ENCODE measurements at places on chromosomes 2 and 18. TPM values are rescaled to one million over a fixed set of nuclear protein-coding genes. Genes with fewer than 3 reads are reported as not detected.

TUBA4B gene
- total RNA-seq, result not detected

GAREM1 gene
- 9.8 TPM for total RNA-seq

REG1B gene
- 3.4 TPM for total RNA-seq

CROCC2 gene
- total RNA-seq, result 0.09 TPM

ADRA2B gene
- total RNA-seq, result 7.1 TPM

IL1F10 gene
- not detected for total RNA-seq

RGPD4 gene
- total RNA-seq, result not detected

DNA sequence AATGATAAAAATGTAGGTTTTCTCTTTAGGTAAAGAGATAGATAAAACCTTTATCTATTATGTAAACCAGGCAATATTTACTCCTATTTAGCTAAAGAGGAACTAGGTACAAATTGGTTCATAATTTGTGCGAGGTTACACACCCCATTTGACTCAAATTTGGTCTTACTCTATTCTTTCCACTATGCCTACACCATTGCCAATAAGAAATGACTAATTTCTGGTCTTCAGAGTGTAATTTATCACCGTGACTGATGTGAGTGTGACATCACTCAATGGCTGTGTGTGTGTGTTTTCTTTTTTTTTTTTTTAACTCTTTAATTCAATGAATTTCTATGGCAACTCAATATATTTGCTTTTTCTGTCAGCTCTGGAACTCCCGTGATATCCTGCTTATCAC lies 955.8 kb downstream of the TDRD15 start:
- no peak for DNase-seq

GRCh38 chr18:354471-354870 lies 86.6 kb upstream of the THOC1 start:
- no peak for DNase-seq

DNA sequence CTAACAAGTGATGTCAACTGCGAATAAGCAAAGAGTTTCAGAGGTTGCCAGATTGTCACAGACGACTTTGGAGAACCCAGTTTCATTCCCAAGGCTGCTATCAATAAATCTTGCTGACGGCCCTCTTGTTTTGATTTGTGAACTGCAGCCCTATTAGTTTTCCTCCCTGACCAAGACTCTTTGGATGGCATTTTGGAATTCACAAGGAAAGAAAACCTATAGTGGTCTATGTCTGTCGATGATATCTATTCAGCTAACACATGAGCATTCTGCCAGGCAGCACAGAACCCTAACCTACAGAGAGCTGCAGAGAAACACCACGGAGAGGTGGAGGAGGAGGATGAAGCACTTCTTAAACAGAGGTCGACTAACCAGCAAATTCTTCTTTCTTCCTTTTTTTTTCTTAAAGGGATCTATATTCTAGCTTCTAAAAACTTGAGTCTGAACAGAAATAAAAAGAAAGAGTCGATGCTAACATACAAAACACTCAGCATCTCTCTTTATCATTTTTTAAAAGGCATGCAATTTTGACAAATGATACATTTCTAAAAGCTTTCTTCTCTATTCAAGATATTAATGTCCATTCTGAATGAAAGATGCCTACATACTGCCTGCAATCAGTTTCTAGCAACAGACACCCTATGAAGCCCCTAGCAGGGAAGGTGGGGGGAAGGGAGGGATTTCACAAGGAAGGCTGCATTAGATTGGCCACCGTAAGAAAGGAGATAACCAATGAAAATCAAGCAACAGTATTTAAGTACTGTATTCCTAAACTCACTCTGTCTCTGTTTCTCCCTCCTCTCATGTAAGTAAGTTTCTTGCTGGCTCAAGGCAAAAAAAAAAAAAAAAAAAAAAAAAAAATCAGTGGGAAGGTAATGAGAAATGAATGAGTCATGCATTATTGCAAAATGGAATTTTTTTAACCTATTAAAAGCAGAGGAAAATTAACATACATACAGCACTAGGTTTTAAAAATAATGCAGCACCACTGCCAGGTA lies 83.0 kb upstream of the CHRNA1 start:
- DNase-seq, result no peak

DNA sequence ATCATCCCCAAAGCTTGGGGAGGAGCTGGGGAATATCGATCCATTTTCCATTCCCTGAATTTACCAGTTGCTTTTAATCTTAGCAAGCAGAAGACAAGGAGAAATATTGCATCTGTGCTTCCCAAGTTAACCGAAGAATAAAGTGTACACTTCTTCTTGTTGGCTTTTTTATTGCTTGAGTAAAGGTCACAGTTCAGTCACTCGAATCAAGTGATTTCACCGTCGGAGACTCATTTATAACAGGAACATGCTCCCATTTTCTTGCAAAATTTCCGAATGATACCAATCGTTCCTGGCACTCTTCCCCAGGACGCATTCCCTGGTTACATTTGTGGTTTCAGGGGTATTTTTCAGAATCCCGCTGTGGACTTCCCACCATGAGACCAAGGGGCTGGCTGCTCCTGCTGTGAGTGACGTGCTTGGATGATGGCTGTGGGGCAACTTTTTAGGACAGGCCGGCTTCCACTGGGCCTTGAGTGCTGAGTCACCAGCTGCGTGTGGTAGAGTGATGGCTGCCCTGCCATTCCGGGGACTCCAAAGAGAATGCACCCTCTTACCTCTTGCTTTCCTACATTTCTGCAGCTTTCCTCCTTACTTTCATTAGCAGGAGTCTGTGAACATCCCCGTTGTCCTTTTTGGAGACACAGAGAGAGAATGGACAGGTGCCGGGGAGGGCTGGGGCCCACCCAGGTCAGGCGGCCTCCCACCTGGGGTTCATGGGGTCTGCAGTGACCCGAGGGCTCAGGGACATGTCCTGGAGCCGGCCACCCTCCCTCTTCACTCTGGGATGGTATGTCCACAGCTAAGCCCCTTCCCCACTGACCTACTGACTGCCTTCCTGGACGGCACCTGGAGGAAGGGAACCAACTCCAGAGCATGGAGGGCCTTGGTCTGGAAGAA lies 60.7 kb upstream of the HDAC4 start:
- DNase-seq, result peak; percentile 41

GRCh38 chr2:20496076-20496872 lies 49.4 kb downstream of the RHOB start:
- peak; percentile 86 for DNase-seq

DNA sequence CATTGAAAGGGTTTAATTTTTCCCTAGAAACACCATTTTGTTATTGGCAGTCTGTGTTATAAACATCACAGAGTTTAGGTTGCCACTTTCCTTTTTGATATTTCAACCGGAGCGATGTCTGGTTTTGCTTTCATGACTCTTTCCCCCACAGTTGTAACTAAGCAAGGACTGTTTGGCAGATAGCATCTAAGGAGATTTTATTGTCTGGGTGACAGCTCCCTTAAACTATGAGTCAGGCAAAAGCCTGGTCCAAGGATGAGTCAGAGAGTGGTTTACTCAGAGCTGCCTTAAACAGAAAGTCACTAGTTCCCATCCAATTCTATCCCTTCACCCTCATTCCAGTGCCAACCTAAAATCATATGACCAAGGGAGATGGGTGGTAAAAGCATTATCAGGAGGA lies 341.6 kb upstream of the VWC2L start:
- DNase-seq, result no peak

GRCh38 chr2:10257500-10258147 lies 45.1 kb upstream of the HPCAL1 start:
- peak; percentile 56 for DNase-seq

DNA sequence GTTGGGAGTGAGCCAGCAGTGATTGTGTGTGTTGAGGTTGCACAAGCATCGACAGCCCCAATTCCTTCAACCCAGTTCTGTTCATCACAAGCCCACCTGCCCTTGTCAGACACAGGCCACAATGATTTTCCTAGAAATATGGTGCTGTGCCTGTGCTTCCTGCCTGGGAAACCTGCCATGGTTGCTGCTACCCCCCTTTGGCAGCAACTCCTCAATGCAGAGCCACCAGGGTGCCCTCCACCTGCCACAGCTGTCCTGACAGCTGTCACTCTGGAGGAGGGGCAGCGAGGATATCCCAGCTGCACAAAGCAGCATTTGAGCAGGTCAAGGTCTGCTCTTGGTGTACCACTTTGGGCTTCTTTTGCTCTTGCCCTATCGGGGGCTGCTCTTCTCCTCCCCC lies 27.1 kb downstream of the SMIM21 start:
- no peak for DNase-seq

DNA sequence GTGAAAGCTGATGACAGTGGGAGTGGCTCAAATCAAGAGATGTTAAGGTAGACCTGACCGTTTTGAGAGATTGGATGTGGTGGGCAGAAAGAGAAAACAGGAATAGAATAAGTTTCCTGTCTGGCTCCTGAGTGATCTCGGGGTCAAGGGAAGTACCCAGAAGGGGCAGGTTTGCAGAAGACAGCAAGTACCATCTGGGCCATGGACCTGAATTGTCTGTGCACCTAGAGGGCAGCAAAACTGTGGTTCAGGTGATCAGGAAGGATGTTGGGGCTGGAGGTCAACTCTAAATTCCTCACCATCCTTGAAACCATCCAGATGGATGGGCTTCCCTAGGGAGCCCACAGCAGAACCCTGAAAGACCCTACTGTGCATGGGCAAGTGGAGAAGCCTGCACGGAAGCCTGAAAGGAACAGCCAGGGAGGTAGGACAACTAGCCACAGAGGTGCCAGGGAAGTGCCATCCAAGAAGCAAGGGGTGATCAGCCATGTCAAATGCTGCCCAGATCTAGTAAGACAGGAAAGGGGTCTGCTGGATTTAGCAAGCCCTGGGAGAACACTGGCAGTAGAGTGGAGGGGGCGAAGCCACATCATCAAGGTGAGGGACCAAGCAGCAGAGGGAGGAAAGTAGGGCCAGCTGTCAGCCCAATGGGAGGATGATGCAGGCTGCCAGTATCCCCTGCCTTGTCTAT lies 8.0 kb downstream of the TEX261 start:
- DNase-seq, result no peak

DNA sequence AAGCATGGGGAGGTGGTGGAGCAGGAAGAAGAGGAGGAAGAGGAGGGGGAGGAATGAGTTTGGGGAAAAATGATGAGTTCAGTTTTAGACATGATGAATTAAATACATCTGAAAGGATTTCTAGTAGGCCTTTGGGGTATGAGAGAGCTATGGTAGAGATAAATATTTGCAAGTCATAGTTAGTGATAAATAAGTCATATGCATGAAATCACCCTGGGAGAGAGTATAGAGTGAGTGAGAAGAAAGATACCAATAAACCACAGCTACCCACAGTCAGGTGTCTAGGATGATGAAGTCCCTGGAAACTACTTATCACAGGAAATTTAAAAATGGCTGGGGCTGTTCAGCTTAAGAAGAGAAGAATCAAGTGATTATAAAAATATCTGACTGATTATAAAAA lies 240.5 kb downstream of the RDH14 start:
- DNase-seq, result no peak

- no peak for DNase-seq
These were observed 56.8 kb upstream of the SALL3 start for GRCh38 chr18:78922856-78923255.

DNA sequence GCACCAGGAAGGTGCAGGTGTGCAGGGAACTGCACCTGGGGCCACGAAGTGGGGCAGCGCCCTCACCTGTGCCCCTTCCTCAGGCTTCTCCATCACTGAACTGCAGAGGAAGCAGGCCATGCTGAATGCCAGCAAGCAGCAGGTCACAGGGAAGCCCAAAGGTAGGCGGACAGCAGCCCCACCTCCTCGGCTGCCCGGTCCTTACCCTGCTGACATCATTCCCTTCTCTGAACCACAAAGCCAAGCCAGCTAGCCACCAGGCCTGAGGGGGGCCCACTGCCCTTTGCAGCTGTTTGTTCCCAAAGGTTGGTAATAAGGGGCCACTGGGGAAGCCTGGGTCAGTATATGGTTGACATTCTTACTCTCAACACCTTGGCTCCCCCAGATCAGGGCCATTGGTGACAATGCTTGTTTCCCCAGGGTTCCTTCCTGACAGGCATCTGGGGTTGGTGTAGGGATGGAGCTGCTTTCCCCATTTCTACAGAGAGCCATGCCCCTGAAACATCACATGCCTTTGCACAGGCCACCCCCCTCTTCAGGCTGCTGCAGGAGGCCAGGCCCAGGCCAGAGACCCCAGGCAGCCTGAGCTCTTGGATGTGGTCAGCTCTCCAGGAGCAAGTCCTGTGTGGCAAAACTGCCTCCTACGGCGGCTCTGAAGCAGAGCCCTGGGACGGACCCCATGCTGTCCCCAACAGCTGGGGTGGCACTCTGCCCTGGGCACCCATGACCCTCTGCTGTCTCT lies 47.8 kb downstream of the FAM168B start:
- DNase-seq, result no peak

DNA sequence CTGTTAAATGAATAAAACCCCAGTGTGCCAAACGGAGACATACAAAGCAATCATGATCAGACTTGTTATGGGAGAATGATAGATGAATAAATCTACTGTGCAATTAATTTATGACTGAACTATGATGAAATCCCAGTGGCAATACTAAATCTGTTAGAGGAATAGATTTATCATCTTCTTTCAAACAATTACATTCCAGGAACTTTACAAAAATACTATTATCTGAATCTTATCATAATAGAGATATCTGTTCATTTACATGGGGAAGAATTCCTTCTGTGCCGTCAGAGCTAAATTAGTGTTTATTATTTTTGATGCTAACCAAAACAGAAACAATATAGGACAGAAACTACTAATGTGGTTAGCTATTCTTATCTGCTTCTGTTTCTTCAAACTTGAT lies 208.5 kb downstream of the CAMKMT start:
- no peak for DNase-seq

- DNase-seq, result no peak
These were observed 522.3 kb downstream of the SOX11 start for GRCh38 chr2:6214471-6214870.

DNA sequence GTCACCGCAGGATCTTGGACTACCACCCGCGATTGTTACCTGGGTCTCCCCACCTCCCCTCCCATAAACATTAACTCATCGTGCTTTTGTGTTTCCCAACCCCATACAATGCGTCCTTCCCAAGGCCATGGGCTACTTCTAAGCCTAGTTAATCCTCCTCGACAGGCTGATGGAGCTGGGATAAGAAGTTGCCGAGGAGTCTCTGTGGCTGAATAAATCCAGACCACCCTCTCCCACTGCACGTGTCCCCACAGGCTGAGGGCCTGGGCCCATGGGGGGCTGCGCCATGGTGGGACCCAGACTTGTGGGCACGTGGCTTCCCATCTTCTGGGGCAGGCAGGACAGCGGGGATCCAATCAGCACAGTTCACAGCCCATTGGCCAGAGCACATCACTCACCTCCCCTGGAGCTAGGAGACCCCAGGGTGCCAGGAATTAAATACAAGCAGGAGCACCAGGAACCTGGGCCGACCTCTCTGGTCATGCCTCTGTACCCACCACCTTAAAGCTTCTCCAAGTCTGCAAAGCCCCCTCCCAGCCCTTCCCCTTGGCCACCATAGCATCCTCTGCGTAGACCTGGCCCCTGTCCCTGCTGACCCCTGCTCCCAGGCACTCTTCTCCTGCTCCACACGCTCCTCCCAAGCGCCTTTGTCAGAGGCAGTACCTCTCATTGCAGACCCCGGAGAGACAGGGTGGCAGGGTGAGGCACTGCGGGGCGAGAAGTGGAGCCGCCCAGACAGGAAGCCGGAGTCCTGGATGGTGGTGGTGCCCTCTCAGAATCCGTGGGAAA lies 51.0 kb upstream of the ID2 start:
- DNase-seq, result peak; percentile 74

DNA sequence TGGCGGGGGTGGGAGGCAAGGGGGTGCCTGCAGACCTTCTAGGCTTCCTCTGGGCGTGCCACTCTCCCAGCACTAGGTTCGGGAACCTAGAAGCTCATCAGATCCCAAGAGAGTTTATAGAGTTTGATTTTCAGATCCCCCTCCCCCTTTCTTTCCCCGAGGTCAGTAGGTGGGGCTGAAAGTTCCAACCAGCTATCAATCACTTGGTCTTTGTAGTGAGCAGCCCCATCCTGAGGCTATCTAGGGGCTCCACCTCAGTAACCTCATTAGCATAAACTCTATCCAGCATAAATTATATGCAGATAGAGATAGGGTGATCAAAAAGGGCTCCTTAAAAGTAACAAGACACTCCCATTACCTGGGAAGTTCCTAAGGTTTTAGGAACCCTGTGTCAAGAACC lies 32.8 kb downstream of the ERLEC1 start:
- DNase-seq, result no peak
